HT-29 (cell line): ENCODE measurements at places on chromosomes 3 and 15. TPM values are rescaled to one million over a fixed set of nuclear protein-coding genes. Genes with fewer than 3 reads are reported as not detected.

The SERPINI2 gene
- not detected in 2 replicates for total RNA-seq

The ARNT2 gene
- not detected in 2 replicates for total RNA-seq

The SLC28A2 gene
- not detected in 2 replicates for total RNA-seq

The P2RY1 gene
- total RNA-seq, result 1.0 and 1.1 TPM in 2 replicates

The GP5 gene
- total RNA-seq, result 0.08 TPM in 1 of 2 replicates, not detected in the other

- peak; percentile 19 for DNase-seq
These were observed 193.3 kb downstream of the CD47 start for GRCh38 chr3:107897471-107898061.

DNA sequence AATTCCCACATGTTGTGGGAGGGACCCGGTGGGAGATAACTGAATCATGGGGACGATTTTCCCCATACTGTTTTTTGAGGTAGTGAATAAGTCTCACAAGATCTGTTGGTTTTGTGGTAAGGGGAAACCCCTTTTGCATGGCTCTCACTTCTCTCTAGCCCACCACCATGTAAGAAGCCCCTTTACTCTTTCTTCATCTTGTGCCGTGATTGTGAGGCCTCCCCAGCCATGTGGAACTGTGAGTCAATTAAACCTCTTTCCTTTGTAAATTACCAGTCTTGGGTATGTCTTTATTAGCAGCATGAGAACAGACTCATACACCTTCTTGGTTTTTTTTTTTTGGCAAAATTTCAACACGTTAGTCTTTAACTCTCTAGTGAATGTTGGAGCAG, 18.1 kb downstream of the ARL8B start:
- DNase-seq, result no peak

DNA sequence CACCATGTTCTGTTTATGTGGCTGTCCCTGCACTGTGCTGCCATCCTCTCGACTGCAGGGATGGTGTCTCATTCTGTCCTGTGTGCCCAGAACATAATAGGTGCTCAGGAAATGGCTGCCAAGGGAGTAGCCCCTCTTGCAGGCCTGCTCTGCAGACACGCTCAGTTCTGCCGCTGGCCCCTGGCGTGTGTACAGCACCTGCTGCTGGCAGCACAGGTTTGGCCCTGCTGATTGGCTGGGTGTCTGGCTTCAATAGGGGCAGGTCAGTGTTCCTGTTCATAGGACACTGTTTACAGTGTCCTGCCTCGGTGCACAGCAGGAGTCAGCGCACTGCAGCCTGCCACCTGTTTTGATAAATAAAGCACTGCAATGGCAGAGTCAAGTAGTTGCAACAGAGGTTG, 146.9 kb downstream of the DNAJB8 start:
- no peak for DNase-seq

GRCh38 chr3:142180761-142181362, 31.5 kb upstream of the TFDP2 start:
- peak; percentile 55 for DNase-seq

DNA sequence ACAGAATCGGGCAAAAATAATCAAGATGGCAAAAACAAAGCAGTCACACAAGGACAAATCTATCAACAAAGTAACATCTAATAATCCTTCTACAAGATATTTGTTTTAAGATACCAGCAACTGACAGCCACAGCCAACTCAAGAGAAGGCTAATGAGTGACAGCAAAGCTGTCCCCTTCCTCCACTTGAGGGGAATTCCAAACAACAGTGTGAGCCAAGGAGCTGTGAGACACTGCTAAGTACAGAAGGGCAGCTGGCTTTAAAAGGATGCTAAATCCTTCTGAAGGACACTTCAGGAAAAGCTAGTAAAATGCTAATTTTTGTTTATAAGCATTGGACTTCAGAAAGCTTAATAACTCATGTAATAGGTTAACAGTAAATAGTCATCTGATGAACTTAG, 120.3 kb upstream of the GOLGA8J start:
- DNase-seq, result no peak

DNA sequence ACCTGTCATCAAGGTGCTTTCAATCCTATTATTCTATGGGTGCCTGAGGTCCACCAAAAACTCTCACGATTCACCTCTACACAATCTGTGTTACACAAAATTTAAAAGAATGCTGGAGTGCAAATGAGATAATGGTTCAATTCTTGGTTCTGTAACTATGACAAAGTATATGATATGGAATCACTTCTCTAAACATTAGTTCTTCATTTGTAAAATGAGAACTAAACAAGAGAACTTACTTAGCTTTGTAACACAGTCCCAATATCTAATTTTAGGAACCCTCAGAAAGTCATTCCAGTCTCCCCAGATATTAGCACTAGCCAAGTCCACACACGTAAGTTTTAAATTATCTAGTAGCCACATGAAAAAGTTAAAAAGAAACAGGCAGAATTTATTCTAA, 111.5 kb downstream of the TBL1XR1 start:
- DNase-seq, result no peak

DNA sequence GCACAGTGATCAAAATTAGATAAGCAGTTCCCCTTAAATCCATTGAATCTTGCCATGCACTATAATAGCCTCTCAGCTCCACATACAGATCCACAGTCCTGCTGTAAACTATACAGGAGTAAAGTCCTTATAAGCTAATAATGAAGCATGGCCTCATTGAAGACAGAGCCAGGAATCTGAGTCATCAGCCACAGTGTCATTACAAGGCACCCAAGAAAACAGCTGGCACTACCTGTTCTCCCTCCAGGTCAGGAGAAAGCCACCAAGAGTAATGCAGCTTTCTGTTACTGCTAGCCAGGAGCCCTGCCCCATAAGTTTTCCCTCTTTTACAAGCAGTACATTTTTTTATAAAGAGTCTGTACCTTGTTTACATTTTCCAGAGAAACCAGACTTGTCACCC, 27.3 kb downstream of the WDR49 start:
- peak; percentile 38 for DNase-seq

GRCh38 chr3:10473581-10474274, 31.7 kb downstream of the ATP2B2 start:
- DNase-seq, result no peak

DNA sequence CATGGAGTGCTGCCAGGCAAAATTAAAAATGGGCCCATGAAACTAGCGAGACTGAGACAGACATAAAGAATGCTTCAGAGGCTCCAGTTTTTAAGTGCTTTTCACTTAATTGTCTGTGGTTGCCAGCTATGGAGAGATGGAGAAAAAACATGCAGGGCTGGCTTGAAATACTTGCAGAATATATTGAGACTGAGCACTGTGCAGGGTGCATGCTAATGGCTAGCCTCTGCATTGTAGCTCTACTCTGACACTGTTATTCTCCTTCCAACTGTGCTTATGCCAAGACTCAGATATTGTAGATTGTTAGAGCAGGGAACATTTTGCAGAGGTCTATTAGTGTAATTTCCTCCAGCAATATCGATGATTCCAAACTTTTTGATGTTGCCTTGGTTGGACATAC, 735.0 kb downstream of the PDCD6IP start:
- no peak for DNase-seq

GRCh38 chr15:63181648-63182047, 7.8 kb upstream of the RAB8B start:
- DNase-seq, result no peak

DNA sequence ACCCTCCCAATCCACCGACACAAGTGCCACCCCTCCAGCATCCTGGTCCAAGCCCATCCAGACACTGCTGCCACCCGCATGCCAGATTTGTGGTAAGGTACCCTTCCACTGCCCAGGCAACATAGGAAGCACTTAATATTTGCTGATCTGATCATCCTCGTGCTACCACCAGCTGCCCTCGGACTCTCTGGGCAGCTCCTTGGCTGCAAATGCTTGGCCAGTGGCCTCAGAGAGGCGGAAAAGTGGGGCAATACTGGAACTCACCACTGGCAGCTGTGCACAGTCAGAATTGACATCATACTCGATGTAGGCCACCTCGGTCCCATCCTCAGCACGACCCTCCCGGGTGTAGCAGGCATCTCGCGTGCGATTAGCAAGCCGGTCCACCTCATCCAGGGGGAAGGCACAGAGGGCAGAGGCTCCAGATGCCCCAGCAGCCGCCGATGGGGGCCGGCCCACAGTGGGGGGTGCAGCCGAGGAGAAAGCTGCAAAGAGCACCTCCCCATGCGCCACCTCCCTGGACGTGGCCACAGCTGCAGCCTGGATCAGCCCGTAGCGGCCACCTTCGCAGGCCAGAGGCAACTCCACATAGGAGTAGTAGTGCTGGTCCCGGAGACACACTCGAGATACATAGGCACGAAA, 6.5 kb downstream of the PLXNB1 start:
- DNase-seq, result no peak

DNA sequence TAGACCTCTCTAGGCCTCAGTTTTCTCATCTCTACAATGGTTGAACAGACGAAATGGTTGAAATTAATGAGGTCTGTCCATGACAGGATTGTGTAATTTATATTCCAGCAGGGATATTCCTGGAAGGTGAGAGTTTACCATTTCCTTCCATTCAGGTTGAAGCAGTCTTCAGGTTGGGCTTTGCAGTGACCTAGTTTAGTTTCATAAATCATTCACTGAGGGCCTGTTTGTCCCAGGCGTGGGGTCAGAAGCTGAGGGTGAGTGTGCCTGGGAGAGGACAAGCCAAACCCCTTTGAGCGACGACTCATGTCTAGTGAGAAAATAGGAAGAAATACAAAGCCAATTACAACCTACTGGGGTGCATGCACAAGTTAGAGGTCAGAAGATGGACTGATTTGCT, 57.2 kb upstream of the CACNA2D3 start:
- DNase-seq, result no peak

DNA sequence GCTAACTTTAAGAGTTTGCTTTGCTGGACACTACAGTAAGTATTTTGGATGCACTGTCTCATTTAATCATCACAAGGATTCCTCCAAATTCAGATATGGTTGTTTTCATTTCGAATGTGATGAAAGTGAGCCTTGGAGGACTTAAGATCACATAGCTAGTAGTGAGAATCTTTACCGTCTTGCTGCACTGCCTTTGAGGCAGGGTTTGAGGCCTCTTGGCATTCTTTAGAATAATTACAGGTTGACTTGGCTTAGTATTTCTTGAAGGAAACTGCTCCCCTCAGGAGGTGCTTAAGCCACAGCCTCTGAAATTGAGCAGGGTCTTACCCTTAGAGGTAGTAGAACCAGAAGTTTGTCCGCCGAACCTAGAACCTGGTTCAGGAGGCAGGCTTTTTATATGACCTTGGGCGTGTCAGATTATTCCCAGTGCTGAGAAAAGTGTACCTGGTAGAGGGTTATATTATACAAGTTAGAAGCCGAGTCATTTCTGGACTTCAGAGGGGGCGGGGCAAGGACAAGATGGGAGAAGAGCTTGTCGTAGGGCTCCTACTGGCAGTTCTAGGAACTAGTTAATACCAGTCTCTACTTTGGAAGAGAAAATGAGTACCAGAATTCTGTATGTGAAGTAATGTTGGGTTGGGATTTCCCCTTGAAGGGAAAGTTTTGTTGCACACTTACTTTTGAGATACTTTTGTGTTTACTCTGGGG, 1.1 kb downstream of the TFG start:
- DNase-seq, result peak; percentile 82

GRCh38 chr3:17810759-17811158, 68.3 kb upstream of the TBC1D5 start:
- peak; percentile 23 for DNase-seq

GRCh38 chr3:171064461-171064860, 37.9 kb upstream of the SLC2A2 start:
- DNase-seq, result no peak

GRCh38 chr3:37086918-37087317, 87.5 kb downstream of the LRRFIP2 start:
- DNase-seq, result no peak

DNA sequence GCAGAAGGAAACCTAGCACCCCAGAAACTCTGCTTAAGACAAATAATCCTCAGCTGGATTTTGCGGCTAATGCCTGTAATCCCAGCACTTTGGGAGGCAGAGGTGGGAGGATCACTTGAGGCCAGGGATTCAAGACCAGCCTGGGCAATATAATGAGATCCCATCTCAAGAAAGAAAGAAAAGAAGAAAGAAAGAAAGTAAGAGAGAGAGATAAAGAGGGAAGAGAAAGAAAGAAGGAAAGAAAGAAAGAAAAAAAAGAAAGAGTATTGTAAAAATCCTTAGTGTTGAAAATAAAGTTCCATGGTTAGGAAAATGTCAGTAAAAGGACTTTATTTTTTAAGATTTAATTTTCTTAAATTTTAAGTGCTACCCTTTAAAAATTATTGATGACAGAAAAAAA, 54.9 kb upstream of the LRRFIP2 start:
- peak; percentile 5 for DNase-seq

DNA sequence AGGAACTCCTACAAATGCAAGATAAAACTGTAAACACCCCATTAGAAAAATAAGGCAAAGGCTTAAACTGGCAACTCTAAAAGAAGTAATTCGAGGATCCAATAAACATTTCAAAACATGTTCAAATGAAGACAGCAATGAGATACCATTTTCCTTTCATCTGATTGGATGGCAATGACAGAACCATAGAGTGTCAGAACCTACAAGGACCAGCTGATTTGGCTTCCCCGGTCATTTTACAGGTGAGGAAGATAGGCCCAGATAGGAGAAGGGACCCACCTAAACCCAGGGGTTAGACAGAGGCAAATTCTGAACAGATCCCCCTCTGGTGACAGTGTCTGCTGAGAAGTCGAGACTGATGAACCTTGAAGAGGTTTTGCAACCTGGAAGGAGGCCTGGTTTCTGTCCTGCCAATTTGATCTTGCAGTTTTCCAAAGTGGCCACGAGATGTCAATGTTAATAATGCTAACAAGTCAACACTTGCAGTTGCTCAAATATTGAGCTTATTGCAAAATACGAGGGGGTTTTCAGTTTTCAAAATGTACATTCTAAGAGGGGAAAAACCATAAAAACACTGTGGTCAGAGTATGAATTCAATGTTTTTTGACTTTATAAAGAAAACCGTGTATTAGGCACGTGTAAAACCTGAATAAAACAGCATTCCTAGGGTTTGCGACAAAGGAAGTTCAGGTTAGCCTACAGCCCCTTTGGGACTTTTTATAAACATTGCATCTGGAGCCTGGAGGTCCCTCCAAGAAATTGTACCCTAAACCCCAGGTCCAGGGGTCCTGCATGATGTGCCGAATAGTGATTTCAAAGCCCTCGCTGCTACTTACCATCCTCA, 21.5 kb downstream of the CFAP161 start:
- DNase-seq, result peak; percentile 58

DNA sequence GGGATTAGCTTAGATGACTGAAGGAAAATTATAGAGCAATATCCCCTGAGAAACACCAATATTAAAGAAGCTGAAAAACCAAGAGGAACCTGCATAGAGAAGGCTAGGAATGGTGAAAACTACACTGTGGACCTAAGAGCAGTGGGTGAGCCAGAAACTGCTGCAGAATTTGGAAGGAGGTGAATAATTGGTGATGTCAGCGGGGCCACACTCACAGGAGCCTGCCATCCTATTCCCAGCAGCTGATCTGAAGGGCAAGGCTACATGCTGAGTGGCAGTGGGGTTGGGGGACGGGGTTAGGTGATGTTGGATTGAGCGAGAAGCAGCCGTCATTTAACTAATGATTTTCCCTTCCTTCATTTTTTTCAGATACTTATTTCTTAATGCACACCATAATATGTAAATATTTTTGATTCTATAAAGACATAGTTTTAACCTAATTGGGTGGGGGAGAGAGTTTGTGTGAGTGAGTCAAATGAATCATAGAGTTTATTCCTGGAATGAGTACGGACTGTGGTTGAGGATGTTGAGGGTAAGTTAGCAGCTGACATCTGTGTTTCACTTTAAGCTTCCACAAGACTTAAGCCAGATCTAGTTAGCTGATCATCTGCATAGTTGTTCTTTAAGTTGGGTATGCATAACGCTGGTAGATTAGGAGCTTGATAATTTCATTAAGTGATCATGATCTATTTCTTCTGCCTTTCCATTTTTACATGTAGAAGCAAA, 222.8 kb downstream of the PTPRG start:
- no peak for DNase-seq
